ENCODE measurements at places on chromosomes 13 and 19. TPM values are rescaled to one million over a fixed set of nuclear protein-coding genes. Genes with fewer than 3 reads are reported as not detected.

ZNF570 gene
- total RNA-seq = 13.2 TPM

UBE2L5 gene
- total RNA-seq = not detected

DBP gene
- 7.9 TPM for total RNA-seq

ZNF878 gene
- total RNA-seq = not detected

PCDH8 gene
- not detected for total RNA-seq

APOC1 gene
- total RNA-seq = 64.2 TPM

PRKD2 gene
- total RNA-seq = 28.2 TPM

AMH gene
- total RNA-seq = not detected

MYBPC2 gene
- total RNA-seq = not detected

DPY19L3 gene
- 16.6 TPM for total RNA-seq

MCOLN1 gene
- total RNA-seq = 31.5 TPM
